ENCODE measurements at places on chromosomes 2 and 18.

- DNase-seq = peak; percentile 30
Measured at GRCh38 chr2:88451811-88452564, 505 bp downstream of the FOXI3 start.

DNA sequence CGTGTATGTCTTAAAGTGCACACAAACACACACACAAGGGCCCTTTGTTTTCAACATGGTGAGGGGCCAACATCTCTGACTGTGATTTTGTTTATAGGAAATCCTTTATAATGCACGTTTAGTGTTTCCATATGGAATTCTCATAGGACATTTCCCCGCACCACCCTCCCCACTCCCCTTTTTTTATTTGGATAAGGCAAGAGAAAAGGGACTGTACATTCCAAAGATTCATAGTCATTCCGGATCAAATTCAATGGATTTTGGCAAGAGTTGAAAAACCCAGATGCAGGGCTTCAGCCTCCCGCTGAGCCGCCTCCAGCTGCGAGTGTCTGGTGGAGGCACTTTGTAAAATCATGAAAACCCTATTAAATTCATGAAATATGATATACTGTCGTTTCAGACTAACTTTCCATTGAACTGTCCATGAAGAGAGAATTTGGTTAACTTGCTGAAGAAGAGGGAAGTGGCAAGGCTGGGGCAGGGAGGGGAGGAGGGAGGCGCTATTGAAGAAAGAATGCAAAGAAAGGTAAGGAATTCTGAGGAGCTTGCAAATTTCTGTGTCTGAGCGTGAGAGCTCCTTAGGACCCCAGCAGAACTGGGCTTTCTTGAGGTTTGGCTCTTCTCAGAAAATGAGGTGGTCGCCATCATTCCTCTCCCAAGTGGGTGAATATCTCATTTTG lies 25.8 kb upstream of the SLC14A2 start:
- DNase-seq = no peak

GRCh38 chr2:237704501-237705434 lies 77.4 kb downstream of the LRRFIP1 start:
- peak; percentile 34 for DNase-seq

DNA sequence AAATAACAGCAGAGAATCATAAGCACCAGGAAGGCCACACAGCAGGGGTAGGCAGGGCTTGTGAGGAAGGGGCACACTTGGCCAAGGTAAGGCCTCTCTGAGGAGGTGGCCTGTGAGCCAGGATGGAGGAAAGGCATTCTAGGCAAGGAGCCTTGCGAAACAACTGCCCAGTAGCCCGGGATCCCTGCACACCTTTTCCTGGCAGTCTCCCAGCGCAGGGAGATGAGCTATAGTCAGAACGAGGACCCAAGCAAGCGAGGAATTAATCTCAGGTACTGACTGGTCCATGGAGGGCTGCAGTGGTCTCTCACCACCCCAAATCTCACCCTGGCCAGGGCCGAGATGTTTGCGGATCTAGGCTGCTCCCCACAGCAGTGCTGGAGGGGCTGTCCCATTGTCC lies 64.9 kb upstream of the STPG4 start:
- no peak for DNase-seq

All from activated CD4-positive, alpha-beta T cell treated with anti-CD3 and anti-CD28 coated beads for 36 hours (primary cell).